Activated CD8-positive, alpha-beta memory T cell treated with anti-CD3 and anti-CD28 coated beads, Interleukin-2, amount 10 ng/mL, durations not matched to agents 7 days and 5 days (primary cell): ENCODE measurements at places on chromosomes 6 and 20. TPM values are rescaled to one million over a fixed set of nuclear protein-coding genes. Genes with fewer than 3 reads are reported as not detected.

DNA sequence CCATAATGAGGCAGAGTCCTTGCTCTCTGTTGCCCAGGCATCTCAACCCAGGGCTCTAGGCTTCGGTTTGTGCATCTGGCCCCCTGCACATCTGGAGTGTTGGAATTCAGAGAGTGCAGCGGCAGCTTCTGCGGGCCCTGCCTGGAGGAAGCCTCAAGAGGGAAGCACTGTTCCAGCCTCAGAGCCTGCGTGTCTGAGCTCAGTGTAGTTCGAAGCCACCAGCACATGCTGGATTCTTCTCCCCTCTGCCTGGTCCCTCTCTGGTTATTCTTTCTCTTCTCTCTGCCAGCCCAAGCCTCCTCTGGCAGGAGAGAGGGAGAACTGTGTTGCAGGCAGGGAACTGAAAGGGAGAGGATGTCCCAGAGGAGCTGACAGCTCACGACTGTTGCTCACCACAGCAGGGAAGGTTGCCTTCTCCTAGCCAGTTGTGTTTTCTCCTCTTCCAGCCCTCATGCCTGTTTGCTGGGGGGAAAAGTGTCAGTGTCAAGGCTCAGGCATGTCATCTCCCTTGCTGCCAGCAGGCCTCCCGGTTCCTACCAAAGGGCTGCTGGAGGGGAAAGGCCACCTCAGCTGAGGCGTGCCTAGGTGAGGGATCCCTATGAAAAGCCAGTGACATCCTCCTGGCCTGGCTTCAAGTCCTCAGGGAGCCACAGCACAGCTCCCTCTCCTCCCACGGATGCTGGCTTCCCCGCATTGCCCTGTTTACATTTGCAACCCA, 126.0 kb upstream of the LRFN2 start:
- DNase-seq: no peak

DNA sequence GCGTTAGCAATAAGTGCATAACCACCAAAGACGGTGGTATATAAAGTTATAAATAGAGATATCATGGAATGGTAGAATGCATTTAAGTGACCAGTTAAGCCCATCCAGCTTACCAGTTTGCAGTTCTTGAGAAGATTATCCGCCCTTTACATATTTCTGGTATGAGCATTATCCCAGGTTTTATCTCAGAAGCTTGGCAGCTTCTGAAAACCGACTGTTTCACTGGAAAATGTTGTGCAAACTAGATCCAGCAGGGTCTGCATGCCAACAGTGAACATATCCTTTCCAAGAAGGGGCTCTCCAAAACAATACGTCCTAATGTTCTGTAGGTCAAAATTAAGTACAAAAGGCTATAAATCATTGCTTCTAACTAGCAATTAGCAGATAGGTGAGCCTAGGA, 29.5 kb upstream of the SHLD1 start:
- no peak for DNase-seq

GRCh38 chr20:40604416-40604815, 84.6 kb downstream of the MAFB start:
- DNase-seq: no peak

- DNase-seq: no peak
These were observed 38.6 kb upstream of the PIM1 start for GRCh38 chr6:37131104-37131959.

DNA sequence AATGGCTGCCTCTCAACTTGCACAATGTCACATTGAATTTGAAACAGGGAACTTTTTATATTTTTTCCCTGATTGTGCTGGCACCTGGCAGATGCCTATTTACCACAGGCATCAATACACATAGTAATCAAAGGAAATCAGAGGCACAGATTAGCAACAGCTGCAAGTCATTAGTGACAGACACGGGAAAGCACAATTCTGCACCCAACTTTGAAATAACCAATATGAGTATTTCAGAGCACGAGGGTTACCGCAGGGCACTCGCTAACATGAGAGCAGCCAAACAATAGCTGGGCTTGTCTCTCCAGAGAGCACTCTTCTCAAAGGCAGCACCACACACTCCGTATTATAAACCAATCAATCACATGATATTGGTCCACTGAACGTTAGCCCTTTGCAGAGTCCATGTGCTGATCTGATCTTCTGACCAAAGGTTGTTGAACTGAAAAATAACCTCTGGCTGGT, 149.5 kb downstream of the RNF144B start:
- no peak for DNase-seq

DNA sequence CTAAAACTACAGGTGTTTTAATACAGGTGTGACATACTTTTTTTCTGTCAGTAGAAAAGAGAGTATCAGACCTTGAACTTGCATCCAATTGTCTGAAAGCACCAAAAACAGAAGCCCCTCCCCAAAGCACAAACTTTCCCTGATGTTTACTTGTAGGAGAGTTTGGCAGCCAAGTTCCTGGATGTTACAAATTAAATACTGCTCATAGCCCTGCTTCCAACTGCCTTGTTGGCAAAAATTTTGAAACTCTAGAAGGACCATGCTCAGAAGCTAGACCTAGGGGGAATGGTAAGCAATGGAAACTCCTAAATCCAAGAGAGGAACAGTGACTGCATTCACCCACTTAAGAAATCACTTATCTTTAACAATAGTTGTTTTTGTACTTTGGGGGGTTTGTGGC, 17.0 kb upstream of the ARG1 start:
- no peak for DNase-seq

DNA sequence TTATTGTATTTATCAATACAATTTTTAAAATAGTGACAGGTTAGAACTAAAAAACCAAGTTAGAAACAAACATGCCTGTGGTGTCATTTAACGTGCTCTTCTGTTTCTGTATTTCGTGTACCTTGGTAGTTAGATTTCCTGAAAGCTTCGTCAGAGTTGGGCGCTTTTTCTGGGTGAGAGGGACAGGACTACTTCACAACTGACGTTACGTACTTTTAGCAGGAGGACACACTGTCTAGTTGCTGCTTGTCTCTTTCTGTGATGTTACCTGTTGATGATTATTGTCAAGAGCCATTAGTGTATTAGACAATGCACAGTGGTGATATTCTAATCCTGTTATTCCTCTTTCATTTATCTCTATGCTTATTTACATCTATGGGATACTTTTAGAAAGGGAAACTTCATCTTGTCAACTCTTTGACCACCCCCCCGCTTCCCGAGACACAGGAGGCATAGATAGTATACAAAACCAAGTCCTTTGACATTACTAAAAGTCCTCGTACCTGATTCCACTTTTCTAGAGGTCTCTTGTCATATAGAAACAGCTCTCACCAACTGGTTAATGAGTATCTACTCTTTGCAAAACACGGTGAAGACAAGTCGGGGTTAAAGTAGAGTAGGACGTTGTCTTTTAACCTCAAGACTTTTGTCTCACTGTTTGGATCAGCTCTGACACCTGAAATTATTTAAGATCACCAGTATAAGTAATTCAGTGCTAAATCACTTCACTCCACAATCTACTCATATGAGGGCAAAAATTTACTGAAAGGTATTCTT, 96.3 kb downstream of the LYRM2 start:
- DNase-seq: no peak

The TFAP2D gene
- total RNA-seq: not detected

The SMOC2 gene
- not detected for total RNA-seq

The WDR46 gene
- 78.4 TPM for total RNA-seq

The PI3 gene
- not detected for total RNA-seq
